Amniotic stem cell (primary cell): ENCODE measurements at places on chromosomes 2 and 18.

GRCh38 chr2:136381722-136382633 lies 264.0 kb upstream of the CXCR4 start:
- DNase-seq = no peak

GRCh38 chr2:69764286-69765095 lies 22.6 kb downstream of the ANXA4 start:
- DNase-seq = no peak

DNA sequence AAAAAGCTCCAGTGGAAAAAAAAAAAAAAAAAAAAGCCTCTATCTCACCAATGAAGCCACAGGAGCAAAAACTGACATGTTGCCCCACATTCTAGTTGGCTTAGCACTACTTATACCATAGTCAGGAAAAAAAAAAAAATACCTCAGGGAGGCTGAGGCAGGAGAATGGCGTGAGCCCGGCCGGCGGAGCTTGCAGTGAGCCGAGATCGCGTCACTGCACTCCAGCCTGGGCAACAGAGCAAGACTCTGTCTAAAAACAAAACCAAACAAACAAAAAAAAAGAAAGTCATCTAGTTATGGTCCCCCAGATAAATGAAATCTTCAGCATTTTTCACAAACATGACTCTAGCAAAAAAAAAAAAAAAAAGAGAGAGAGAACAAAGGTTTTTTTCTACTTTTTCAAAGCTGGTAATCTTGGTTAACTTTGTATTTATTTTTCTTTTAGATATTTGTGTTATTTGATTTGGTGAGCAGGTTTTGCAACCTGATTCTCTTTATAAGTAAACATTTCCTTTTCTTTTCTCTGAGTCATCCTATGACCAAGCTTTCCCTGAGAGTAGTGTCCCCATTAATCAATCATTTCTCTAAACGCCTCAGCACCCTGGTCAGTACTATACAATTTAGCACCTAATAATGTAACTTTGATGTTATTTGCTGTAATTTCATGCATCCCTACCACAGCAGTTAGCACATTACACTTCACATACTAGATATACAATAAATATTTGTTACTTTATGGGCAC lies 273.7 kb upstream of the PIK3C3 start:
- no peak for DNase-seq

GRCh38 chr18:10241579-10241978 lies 212.9 kb upstream of the APCDD1 start:
- no peak for DNase-seq

GRCh38 chr18:79772108-79772864 lies 25.5 kb upstream of the KCNG2 start:
- no peak for DNase-seq

DNA sequence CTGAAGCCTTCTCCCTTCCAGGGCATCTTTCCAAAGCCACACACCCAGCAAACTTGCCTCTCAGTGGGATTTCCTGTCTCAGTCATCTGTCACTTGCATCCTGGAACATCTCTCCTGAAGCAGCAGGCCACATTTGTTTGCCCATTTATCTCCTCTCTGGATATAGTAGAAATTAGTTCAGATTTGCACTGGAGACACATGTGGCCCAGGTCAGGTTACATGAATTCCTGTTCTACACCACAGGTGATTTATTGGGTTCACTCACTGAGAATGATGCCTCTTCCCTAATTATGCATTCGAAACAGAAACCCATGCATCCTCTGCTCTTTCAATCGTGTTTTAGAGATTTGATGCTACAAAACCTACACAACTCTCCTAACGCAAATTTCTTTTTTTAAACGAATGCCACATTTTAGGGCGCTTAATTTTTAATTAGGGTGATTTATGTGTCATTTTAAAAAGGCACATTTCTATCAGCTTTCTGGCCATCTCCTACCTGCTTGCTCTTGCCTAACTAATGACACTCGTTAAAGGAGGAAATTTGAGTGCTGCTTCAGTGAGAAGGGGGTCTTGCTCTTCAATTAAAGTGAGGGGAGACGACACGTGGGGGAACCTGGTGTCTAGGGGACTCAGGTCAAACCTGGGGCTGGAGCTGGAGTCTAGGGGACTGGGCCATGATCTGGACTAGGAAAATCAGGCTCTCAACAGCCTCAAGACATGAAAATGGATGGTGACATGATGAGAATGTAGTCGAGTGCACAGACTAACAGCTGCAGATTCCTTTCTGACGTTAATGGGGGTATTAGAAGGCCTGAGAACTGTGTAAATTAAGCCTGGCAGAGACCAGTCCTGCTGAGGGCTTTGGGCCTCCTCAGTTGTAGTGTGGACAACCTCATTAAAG lies 221.4 kb downstream of the CLIP4 start:
- no peak for DNase-seq

DNA sequence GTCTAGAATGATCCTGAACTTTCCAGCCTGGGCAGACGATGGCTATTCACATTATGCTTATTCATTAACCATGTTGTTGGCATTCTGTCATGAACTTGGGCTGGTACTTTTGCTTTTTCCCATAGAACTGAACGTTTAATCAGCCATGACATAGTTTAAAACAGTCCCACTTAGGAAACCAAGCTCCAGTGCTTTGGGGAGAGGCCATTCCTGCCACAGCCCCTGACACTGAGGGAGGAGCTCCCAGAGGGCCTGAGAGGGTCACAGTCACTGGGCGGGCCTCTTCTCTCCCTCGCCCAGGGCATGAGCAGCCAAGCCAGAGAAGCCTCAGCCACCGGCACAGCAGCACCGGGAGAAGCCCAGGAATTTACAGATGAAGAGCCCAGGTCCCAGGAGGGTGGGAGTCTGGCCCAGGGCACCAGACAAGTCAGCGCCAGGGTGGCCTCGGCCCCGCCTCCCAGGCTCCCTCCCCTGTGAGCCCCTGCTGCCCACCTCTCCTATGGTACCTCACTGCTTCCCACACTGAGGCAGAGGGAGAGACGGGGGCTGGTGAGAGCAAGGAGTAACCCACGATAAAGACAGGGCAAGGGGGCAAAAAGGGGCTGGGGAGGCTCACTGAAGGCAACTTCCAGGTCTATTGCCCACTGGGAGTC lies 33.6 kb downstream of the MAL start:
- no peak for DNase-seq

- no peak for DNase-seq
Observed at GRCh38 chr2:42854207-42854818, 61.9 kb upstream of the HAAO start.

DNA sequence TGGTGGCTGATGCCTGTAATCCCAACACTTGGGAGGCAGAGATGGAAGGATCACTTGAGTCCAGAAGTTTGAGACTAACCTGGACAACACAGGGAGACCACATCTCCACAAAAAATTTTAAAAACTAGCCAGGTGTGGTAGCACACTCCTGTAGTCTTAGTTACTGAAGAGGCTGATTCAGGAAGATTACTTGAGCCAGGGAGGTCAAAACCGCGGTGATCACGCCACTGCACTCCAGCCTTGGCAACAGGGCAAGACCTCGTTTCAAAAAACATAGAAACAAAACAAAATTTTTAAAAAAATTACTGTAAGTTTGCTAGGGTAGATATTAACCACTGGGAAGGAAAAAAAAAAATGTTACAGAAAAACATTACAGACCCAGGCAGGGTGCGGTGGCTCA lies 5.8 kb downstream of the ATL2 start:
- no peak for DNase-seq

DNA sequence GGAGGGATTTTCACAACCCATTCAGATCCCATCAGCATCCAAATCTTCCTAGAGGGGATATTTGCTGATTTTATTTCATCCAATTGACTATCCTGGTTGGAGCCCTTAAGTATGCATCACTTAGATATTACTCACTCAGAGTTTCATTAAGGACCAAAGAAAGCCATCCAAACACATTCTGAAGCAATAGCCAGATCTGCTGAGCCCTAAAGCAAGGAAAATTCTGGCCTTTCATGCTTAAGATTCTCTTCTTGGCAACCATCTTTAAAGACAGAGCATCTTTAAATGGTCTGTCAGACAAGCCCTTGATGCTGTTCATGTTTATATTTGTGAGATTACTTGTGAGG lies 40.9 kb upstream of the C1D start:
- DNase-seq = no peak

- no peak for DNase-seq
Observed at GRCh38 chr18:74450626-74451025, 6.5 kb downstream of the DIPK1C start.

DNA sequence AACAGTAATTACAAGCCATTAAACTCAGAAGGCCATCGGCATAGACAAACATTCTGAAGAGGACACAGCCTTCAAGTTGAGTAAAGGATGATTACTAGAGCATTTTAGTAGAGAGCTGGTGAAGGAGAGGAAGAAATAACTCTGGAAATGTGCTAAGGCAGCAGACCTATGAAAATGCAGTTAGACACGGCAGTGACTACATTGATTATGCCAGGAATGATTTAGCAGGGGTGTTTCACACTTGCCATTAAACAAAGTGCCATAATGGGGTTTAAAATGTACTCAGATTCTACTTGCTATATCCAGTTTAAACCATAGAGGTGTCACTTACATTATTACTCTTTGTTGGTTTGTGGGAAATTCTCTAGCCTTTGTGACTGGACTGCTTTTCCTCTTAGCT lies 372.3 kb downstream of the CPS1 start:
- no peak for DNase-seq

DNA sequence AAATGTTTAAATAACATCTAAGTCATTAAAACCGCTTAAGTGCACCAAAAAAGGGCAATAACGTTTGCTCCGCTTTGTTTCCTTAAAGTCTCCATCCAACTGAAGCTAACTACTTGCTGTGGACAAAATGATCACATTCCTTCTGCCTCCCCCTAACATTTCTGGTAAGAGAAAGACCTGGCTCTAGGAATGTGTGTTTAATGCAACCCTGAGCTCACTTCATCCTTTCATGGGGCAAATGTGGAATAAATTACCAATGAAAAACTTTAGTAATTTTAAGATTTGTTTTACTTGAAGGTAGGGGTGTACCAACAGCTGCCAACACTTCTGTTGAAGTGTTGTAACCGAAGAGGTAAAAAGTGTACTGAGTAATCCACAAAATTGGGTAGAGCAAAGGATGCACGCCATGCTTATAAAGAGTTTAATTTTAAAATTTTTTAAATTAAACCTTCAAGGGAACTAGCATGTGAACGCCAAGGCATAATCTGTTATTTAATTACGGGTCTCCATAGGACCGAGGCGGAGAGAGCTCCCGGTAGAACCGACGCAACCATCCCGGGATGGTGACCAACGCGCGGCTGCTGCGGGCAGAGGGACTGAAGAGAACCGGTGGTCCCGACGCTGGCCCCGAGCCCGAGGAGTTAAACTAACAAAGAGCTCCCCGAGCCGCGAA lies 1.1 kb downstream of the HNRNPLL start:
- no peak for DNase-seq

- no peak for DNase-seq
Observed at GRCh38 chr18:48841381-48842258, 109.1 kb downstream of the SMAD7 start.

GRCh38 chr2:35591886-35592285 lies 763.7 kb upstream of the CRIM1 start:
- DNase-seq = no peak

- no peak for DNase-seq
Observed at GRCh38 chr2:108933691-108934117, 55.3 kb downstream of the EDAR start.

DNA sequence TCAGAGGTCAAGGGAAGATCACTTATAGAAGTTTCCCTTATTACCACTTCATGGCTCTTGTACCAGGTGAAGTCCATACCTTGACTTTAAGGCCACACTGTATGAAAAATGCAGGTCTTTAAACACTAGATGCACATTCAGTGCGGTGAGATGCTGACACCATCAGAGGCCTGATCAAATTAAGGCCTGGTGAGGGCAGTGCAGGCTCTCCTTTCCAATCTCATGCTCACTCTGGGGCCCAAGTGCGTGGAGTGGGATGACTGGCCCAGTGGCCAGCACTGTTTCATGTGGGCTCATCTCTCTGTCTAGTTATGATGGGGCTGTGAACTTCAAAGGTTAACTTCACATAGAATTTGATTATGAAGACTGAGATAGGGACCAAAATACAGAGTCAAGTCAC lies 281.1 kb downstream of the SLC4A3 start:
- no peak for DNase-seq

- no peak for DNase-seq
Observed at GRCh38 chr2:112029164-112029563, 25.9 kb upstream of the TMEM87B start.

DNA sequence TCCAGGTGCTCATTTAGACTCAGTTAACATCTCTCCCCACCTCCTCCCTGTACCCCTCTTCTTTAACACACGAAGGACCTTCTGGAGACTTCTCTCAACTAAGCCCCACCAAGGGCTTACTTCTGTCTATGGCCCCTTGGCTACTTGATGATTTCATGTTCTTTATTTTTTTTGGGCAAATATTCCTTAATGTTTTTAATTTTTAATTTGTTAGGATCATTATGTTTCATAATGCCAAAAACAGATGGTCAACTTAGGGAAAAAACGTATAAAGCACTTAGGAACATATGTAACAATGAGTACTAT lies 25.9 kb downstream of the IL37 start:
- no peak for DNase-seq
